Fibroblast of skin of left biceps (primary cell): ENCODE measurements at places on chromosomes 5 and 9.

DNA sequence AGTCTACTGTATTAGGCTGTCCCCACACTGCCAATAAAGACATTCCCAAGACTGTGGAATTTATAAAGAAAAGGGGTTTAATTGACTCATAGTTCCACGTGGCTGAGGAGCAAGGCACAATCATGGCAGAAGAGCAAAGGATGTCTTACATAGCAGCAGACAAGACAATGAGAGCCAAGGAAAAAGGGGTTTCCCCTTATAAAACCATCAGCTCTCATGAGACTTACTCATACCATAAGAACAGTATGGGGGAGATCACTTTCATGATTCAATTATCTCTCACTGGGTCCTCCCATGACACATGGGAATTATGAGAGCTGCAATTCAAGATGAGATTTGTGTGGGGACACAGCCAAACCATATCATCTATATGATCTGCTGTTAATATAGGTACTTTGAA lies 14.8 kb upstream of the FSTL4 start:
- no peak for DNase-seq

DNA sequence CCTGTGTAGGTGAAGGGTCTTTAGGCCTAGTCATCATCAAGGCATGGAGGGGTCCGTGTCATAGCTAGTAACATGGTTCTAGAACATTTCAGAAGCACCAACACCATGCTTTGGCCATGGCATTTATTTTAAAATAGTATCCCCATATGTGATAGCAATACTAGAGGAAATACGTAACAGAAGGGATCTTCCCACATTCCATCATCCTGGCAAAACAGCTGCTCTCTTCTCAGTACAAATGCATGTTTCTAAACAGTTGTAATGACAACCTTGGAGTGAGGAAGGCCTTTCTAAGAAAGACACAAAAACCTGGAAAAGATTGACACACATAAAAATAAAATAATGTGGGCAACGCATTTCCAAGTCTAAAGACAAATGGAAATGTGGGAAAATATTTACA lies 97.6 kb downstream of the GADD45G start:
- DNase-seq: no peak

DNA sequence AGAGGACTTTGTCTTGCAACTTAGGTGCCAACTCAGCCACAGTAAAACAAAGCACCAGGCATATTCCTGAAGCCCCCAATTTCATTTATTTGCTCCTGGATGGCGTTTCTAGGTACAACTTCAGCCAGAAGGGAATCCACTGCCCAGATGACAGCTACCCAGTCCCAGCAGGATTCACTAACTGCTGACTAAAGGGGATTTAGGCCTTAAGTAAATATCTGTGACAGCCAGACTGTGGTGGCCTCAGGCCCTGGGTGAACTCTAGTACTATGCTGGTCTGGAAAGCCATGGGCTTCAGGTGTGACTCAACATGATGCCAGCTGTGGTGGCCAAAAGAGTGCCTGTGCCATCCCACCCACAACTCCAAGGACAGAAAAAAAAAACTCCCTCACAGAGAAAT lies 396.1 kb upstream of the CCNG1 start:
- DNase-seq: no peak

GRCh38 chr5:168055141-168055683 lies 236.2 kb upstream of the WWC1 start:
- DNase-seq: no peak

GRCh38 chr5:141343242-141343952 lies at the start of gene PCDHGA3:
TSS of gene PCDHGA3 (plus strand) at chr5:141343829. CDS start at chr5:141344034, 205 bp downstream.
- DNase-seq: no peak

DNA sequence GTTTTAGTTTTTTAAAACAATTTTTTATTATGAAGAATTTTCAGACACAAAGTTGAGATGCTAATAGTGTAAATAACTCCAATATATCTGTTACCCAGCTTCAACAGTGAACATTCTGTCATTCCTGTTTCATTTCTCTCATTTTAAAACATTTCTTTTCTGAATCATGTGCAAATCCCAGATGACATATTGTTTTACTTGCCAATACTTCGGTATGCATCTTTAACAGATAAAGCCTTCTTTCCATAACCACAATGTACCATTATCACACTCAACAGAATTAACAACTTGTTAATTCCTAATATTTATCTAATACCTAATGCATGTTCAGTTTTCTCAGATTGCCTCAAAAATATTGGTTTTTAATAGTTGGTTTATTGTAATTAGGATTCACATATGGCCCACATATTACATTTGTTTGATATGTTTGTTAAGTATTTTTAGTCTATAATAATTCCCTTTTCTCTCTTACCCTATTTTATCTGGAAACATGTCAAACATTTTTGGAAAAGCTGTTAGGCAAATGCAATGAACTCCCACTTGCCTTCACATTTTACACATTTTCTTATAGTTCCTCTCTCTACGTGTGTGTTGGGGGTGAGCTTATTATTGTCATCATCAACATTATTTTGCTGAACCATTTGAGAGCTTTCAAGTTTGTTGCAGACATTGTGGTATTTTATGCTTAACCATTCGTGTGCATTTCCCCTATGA lies 58.7 kb upstream of the ANKRD55 start:
- DNase-seq: no peak

- DNase-seq: no peak
Observed at GRCh38 chr5:61273279-61273975, 58.6 kb upstream of the ZSWIM6 start.

GRCh38 chr5:43244823-43245565 lies 53.0 kb downstream of the NIM1K start:
- DNase-seq: no peak

DNA sequence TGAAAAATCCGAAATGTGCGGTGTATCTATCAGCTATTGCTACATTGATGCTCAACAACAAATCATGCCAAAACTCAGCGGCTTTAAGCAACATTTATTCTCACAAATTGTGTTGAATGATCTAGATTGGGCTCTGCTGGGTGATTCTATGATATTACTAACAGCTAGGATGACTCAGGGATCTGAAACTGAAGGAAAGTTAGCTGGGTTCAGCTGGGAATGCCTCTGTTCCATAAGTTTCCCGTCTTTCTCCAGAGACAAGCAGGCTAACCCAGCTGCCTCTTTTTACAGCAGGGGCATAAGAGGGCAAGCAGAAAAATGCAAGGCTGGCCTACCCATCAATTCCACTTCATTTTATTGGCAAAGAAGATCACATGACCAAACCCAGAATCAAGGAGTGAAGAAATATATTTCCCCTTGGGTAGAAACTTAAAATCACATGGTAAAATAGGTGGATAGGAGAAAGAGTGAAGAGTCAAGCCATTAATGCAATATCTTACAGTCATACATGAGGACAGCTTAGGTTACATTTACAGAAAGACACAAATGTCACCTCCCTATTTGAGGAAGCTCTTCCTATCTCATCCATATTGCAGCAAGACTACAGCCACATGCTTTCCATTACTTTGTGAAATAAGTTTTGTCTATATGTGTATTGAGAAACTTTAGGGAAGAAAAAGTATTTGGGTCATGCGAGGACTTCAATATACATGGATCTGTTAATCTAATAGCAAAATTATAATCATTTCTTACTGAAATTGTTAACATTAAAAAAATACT lies 30.8 kb downstream of the IL7R start:
- DNase-seq: no peak

DNA sequence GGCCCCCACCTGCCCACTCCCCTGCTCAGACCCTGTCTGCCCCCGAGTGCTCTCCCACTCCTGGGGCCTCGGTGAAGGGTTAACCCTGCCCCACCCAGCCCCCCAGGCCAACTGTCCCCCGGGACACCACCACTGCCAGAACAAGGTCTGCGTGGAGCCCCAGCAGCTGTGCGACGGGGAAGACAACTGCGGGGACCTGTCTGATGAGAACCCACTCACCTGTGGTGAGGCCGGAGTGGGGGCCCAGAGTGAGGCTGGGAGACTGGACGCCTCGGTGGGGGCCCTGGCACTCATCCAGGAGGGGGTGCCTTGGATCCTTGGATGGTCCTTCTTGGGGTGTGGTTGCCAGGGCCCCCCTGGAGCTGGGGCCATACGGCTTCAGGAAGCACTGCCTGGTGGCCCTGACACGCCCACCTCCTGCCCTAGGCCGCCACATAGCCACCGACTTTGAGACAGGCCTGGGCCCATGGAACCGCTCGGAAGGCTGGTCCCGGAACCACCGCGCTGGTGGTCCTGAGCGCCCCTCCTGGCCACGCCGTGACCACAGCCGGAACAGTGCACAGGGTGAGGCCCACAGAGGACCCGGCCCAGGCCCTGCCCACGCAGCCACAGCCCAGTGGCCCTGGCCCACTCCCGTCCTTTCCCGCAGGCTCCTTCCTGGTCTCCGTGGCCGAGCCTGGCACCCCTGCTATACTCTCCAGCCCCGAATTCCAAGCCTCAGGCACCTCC lies 2.1 kb downstream of the MAMDC4 start:
- DNase-seq: no peak

- no peak for DNase-seq
Observed at GRCh38 chr9:89605465-89606048, 745 bp downstream of the GADD45G start.

DNA sequence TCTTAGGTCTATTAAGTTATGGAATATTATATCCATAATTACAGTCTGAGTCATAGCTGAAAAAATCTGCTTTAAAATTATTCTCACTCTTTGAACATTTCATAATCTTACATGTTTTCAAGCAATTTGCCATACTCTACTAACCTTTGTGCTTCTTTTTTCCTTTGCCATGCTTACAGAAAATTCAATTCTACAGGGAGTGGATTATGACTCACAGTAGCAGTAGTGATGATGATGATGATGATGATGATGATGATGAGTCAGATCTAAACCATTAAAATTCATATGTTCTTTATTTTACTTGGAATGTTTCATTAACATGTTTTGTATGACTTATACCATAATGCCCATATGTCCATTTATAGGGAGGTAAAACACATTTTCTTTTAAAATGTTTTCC lies 207.1 kb downstream of the VPS13A start:
- DNase-seq: peak; percentile 65

- DNase-seq: no peak
Observed at GRCh38 chr5:13003457-13003856, 941.0 kb downstream of the DNAH5 start.

DNA sequence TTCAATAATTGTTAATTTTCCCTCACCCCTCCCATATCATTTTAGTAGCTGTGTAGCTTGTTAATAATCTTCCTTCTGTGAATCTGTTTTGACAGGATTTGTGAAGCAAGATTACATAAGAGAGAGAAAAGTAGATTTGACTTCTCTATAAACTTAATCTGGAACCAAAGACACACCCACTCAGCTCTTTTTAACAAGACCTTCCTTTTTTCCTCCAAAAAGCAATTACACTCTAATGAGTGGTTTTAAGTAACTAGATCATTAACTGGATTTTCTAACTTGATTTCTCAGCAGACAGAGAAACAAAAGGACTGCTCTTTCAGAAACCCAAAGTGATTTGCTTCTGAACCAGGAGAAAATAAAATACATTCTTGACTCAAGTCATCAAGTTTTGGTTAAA lies 21.9 kb downstream of the RFK start:
- no peak for DNase-seq

DNA sequence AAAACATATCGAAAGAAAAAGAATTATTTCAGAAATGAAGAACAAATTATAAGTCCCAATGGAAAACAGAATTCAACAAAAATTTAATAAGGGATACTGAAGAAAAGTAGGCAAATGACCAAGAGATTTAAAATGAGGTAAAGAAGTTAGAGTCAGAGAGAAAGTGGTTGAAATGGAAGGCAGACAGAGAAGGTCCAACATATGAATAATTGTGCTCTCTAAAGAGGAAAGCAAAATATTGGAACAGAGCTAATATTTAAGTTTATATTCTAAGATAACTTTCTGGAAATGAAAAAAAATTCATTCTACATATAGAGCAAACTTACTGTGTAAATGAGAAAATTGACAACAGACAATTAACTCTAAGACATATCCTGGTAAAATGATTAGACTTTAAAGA lies 94.1 kb downstream of the PTCH1 start:
- DNase-seq: no peak

- DNase-seq: no peak
Observed at GRCh38 chr9:16352791-16353401, 517.6 kb downstream of the BNC2 start.

DNA sequence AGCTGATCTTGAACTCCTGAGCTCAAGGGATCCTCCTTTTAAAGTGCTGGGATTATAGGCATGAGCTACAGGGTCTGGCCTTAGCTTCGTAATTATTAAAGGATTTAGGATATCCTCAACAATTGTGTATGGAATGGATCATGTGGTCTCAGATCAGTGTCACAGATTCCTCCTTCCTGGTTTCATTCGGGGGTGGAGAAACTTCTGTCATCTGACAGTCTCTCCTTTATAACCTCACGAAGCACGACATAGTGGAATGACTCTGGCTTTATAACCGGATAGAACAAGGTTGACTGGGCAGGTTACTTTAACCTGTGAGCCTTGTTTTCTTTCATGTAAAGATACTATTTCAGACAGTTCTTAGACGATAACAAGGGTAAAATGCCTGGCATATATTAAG lies 4.4 kb upstream of the GNG10 start:
- DNase-seq: no peak
